ENCODE measurements at places on chromosomes 7 and 10. TPM values are rescaled to one million over a fixed set of nuclear protein-coding genes. Genes with fewer than 3 reads are reported as not detected.
A peak's percentile ranks its signal among the peaks of the same experiment; 100 is the strongest.

DNA sequence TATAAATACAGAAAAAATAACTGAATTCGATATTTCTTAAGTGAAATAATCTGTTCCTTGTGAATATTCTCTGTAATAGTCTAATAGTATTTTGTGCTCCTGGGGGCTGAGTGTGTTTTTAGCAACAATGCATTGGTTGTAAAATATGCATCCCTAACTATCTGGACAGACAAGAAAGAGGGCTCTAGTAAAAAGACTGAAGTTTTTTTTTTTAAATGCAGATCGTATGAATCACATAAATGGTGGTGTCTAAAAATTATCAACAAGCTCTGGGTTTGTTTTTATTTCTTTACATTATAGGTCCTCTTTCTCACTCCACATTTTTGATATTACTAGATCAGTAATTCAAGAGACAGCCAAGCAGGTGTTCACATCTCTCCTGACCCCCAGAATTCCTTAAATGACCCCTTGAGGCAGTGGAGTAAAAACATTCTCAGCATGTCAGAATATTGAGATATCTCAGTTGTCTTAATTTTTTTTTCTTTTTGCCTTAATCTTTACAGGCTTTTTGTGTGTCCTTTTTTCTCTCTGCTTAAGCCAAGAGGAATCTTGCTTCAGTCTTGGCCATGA lies 18.2 kb downstream of the ARID5B start:
- no peak for DNase-seq

DNA sequence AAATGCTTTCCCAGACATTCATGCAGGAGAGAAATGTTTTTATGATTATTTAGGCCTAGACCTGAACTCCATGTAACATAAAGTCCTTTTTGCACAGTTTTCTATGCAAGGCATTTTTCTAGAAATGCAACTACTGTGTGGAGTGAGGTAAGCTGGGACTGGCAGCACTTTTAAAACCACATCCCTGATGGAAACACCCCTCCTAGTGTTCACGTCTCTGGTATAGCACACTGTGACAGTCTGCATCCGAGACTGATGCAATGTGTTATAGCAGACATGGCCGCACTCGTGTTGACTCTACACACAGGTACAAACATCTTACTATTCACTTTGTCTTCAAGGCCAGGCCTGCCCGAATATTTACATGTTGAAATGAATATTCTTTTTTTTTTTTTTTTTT lies 19.3 kb upstream of the ERCC6 start:
- DNase-seq = no peak

- DNase-seq = no peak
These were observed 11.5 kb downstream of the DIP2C start for GRCh38 chr10:677750-678661.

GRCh38 chr10:124329941-124330340 lies 88.8 kb downstream of the OAT start:
- no peak for DNase-seq

- DNase-seq = no peak
These were observed 2.9 kb downstream of the MLXIPL start for GRCh38 chr7:73621168-73622063.

DNA sequence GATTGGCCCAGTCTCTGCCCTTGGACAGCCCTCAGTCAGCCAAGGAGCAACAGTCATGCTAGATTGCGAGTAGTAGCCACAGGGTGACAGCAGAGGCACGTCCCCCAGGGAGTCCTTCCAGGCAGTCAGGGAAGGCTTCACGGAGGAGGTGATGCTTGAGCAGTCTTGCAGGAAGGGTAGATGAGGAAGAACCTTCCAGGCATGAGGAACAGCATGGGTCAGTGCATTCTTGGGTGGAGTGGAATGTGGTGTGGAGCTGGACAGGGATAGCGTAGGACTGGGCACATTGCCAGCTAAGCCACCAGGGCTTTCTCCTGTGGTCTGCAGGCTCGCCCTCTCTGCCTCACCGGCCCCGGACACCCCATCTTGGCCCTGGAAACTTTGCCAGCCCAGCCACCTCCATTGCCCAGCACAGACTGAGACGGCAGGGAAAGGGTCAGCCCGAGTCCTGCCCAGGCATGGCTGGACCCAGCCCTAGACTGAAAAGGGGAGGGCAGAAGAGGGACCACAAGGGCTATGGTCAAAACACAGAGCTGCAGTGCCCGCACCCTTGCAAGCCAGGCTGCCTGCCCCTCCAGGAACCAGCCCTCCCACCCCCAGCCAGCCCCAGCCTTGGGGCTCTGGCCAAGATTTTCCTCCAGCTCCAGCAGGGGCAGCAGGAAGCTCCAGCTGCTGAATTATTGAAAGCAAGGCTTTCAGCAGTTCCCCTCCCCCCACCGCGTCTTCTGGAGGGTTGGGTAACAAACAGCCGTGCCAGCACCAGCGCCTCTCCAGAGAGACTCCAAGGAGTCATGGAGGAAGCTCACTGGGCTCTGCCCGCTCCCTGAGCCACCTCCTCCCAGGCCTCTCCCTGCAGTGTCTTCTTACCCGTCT lies 18.7 kb downstream of the SRRM3 start:
- peak; percentile 81 for DNase-seq

DNA sequence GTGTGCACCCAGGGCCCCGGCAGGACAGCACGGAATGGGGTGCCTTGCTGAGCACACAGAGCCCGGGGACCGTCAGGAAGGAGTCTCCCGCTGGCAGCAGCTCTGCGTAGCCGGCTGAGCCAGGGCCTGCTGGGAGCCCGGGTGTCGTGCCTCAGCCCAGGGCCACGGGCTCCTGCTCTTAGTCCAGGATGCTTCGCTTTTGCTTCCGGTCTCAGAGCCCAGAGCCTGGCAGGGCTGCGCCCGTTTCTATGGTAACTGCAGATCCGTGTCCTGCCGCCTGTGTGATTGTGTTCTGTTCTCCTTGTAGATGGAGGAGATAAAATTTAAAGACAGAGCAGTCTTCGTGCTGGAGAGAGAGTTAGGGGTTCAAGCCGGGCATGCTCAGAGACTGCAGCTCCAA lies 53.7 kb upstream of the DPYSL4 start:
- peak; percentile 28 for DNase-seq

PLXNA4 gene
- total RNA-seq = 0.49 TPM

DNA sequence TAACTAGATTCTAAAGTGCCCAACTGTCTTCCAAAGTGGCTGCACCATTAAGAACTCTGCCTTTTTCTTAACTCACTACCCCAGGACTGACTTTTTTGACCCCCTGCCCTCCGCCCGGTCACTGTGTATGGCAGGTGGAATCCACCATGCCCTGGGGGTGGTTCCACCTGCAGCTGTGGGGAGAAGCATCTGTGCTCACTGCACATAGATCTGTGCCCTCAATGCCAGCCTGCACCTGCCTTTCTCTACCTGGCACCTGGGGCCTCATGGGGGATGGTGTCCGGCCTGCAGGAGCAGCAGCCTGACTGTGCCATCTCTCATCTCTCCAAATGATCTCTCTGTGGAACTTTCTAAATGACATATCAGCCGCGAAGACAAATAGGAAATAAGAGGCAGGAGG lies 353.5 kb downstream of the PAXIP1 start:
- no peak for DNase-seq

DNA sequence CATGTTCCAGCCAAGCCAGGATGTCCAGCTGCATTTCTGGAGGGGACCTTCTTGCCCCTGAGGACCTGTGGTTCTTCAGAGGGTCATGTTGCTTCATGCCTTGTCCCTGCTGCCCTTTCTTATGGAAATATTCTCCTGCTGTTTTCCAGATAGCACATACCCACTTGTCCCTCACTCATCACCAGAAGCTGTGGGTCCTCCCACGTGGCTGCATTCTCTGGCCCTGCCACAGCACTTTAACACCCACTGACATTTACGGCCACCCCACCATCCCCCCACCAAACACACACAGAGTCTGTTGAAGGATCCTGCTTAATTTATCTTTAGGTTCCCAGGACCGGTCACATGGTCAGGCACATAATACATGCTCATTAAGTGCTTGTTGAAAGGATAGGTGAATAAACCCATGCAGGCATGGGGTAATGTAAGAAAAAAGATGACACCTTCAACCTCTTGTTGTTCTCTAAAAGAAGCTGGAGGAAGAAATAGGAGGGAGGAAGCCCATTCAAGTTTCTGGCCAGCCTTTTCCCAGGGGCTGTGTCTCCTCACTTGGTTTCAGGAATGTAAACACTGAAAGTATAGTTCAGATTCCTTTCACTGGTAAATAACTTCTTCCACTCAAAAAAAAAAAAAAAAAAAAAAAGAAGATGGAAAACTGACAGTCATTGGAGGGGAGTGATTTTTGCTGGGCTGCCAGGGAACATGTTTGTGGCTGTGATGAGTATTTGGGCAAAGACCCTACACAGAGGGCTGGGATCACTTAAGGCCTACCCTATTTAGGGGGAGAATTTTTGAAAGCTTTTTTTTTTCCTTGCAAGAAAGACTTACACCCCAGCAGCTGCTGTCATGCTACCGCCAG lies 19.8 kb upstream of the BMPER start:
- no peak for DNase-seq

TRPV5 gene
- total RNA-seq = not detected

DNA sequence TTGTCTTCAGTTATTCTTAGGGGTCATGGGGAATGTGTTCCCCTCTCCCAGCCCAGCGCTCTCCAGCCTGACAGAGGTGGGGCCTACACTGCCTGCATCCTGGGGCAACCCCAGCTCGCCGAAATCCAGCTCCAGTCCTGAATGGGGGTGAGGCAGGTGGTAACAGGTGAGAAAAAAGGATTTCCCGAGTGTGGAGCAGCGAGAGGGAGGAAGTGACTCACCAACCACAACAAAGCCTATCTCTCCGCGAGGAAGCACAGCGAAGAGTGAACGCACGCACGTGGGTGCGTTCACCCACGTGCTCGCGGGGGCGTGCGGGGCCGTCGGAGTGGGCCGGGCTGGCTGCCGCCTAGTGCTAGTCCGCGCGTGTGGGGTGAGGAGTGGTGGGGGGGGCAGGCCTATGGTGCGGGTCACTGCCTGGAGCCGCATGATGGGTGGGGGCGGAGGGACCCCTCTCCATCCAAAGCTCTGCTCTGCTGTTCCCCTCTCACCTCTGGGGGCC lies 855 bp upstream of the PALD1 start:
- DNase-seq = peak; percentile 20

MRLN gene
- not detected for total RNA-seq

ABCC2 gene
- total RNA-seq = 0.26 TPM

- DNase-seq = no peak
These were observed 33.5 kb upstream of the CADPS2 start for GRCh38 chr7:122919643-122920181.

CDHR1 gene
- 2.7 TPM for total RNA-seq

GRCh38 chr7:102933763-102934162 lies 21.0 kb downstream of the LRRC17 start:
- DNase-seq = peak; percentile 94

DNA sequence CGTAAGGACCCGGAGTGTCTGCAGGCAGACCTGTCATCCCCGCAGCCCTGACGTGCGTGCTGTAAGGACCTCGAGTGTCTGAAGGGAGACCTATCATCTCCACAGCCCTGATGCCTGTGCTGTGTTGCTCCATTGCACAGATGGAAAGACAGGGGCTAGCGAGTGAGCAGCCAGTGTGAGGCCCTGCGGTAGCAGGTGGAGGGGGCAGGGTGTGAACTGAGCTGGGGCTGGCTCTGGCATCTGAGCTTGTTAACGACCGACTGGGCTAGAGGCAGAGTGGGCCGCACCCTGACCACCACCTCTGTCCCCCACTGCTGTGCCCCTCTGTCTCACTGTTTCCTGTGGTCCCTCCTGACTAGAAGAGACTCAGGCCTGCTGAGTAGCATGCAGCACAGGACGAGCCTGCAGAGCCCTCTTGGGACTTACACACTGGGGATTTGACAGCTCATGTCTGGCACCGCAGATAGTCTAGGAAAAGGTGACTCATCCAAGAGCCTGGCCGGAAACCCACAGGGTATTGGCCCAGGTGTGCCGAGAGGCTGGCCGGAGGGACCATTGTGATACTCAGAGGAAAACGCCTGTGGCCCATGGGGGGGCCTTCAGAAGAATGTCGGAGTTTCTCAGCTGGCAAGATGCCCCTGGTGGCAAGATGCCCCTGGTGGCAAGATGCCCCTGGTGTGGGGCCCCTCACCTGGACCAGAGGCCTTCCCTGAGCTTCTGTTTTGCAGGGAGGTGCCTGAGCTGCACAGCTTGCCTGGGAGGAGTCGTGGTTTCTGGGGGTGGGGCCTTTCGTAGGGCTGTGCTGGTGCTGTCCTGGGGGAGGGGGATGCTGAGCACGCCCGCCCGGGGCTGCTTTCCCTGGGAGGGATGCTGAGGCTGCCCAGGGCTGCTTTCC lies 34.3 kb downstream of the INPP5A start:
- peak; percentile 49 for DNase-seq

MSS51 gene
- total RNA-seq = 2.2 TPM

UPK3B gene
- not detected for total RNA-seq

GRCh38 chr10:9635691-9636090 lies 1382.0 kb upstream of the CELF2 start:
- no peak for DNase-seq

- no peak for DNase-seq
These were observed 365.9 kb downstream of the INHBA start for GRCh38 chr7:41336981-41337380.

DNA sequence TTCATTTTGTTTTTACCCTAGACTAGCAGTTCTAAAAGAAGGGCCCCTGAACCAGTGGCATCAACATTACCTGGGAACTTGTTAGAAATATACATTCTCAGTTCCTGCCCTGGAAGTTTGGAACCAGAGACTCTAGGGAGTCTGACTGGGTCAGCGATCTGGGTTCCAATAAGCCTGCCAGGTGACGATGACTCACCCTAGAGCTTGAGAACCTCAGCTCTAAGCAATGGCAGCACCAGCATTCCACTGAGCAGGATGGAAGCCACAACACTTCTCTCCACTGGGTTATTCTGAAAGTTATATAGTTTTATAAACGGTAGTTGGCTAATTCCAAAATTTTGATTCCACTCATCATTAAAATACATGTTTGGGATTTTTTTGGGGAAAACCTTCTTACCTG lies 97.0 kb upstream of the AMPH start:
- no peak for DNase-seq

DNA sequence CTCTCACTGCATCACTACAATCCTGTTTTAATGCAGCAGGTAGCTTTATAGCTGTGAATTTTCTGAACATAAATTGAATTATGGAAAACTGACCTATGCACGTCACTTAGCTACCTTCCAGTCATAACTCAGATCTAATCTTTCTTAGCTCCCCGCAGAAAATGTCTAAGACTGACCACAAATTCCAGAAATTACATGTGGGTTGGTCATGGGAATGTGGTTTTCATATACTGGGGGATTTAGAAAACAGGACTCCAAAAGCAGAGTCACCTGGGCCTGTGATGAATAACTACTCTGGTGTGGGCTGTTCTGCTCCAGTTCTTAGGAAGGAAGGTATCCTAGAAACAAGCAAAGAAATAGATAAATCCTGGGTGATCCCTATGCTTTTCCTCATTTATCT lies 178.4 kb upstream of the LRRTM3 start:
- DNase-seq = no peak
